Activated T-helper 1 cell treated with anti-CD3 and anti-CD28 coated beads, Interleukin-12 subunit alpha, Interleukin-12 subunit beta, Interleukin-2, Interleukin-4 antibody, amounts not matched to agents 30 ng/mL and 10 ng/mL and 1 ng/mL, durations not matched to agents 14 hours and 24 hours and 36 hours (primary cell): ENCODE measurements at places on chromosomes 16 and 17. TPM values are rescaled to one million over a fixed set of nuclear protein-coding genes. Genes with fewer than 3 reads are reported as not detected.

PSMD11 gene
- 190 and 198 TPM in 2 replicates for total RNA-seq

HYDIN gene
- total RNA-seq: 0.17 TPM in 1 of 2 replicates, not detected in the other

CCL8 gene
- total RNA-seq: not detected in 2 replicates

DNA sequence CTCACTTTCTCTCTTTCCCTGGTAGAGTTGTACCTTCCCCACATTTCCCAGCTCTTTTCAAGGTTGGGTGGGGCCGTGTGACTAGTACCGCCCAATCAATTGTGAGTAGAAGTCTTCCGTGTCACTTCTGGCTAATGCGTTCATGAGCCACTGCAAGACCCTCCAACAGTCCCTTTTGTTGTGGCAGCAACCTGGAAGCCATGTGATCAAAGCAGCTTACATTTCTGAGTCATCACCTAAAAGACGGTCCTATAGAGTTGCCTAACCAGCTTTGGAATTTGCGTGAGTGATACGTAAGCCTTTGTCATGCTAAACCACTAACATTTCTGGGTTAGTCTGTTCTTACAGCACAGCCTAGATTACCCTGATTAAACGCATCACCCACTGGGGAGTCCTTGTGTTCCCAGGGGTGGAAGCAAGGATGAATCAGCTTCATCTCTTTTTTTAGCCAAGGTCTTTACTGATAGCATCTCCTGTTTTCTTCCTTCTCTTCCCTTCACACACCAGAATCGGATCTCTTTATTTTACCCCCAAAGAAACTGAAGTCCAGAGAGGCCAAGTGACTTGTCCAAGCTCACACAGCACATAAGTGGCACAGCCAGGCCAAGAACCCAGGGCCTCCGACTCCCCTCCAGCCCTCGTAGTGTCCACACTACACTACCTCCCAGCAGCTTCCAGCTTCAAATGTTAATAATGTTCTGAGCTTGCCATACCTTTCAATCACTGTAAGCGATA, 366.3 kb upstream of the XYLT1 start:
- DNase-seq: no peak

DNA sequence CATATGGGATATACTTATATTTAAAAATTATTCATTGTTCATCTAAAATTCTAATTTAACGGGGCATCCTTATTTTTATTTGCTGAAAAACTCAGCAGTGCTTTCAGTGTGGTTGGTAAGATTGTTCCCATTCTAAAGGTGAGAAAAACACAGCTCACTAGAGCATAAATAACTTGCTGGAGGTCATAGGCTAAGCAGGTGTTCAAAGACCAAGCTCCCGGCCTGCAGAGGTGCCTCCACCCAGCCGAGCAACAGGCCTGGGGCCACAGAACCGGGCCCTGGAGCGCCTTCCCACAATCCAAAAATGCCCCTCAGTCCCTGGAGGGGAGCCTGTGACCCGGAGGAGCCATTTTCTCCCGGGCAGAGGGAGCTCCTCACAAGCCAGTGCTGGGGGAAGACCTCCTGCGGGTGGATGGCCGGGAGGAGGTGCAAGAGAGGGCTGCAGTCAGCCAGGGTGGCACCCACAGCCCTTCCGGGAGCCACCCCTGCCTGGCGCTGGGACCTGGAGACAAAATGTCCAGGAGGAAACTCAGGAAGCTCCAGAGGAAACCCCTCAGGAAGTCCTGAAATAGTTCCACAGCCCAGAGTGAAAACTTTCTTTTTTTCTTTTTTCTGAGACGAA, 14.7 kb downstream of the ABR start:
- DNase-seq: no peak

GRCh38 chr17:61253937-61254574, 145.6 kb upstream of the TBX2 start:
- DNase-seq: no peak

RAB11FIP4 gene
- 28.7 and 29.8 TPM in 2 replicates for total RNA-seq

DNA sequence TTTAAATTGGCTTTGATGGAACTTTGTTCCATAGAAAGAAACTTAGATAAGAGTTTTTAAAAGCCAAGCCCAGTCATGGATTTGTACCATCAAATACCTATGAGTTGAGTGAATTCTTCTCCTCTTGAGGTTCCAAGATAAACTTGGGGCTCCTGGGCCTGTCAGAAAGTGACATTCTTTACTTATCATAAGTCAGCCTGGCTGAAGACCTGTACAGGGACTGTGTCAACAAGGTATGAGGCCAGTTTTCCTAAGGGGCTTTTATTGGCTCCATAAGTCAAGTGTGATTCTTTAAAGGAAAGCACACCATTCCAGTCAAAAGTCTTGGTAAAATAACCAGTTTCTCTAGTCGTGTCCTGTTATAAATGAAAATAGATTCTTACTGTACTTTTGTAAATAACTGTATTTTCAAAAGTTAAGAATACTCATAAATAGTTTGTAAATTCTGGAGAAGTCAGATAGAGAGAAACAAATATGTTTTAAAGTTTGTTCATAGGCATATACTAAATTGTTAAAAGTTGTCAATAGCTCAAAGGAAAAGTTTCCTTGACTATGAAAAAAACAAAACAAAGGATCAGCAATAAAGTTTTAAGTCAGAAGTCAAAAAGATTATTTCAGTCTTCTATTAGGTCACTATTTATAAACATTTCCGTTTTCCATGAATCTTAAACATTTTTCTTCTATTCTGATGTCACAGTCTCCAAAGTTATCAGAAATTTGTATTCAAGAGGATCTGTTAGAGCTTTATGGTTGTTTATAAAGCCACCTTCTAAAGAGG, 22.5 kb upstream of the MYO1D start:
- no peak for DNase-seq

GLP2R gene
- not detected in 2 replicates for total RNA-seq

DNA sequence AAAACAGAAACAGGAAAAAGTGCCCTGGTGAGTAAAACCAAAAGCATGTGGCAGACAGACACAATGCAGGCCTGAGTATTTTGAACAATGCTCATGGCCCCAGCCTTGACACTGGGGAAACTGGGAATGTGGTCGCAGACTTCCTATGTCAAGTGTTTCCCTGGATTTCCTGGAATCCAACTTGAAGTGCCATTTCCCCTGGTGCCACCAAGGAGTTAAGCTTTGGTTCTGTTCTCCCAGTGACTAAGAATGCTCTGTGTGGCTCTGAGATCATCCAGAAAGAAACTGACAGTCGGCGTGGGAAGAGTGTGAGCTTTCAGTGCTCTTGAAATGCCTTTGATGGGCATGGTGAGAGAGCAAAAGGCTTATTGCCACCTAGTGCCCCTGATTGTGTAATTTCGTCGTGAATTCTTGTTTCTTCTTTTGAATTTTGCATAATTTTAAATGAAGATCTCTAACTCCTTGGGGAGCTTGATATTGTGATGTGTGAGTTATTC, 96.0 kb downstream of the YPEL2 start:
- no peak for DNase-seq

DNA sequence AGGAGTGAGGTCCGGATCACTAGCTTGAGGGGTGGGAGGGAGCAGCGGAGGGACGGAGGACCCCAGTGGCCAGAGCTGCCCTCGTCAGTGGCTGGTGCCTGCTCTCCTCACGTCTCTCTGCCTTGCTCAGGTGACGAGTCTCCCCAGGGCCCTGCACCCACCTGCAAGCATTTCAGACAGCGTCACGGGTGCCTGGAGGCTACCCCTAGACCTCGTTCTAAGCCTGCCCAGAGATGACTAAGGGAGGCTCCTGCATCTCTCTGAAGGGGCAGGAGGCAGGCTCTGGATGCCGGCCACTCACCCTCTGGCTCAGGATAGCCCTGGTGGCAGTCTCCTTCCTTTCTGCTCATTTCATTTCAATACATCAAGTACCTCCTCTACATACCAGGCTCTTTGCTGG, 68.8 kb downstream of the MRC2 start:
- no peak for DNase-seq

DDX52 gene
- 48.7 and 55.0 TPM in 2 replicates for total RNA-seq

- no peak for DNase-seq
These were observed 454.0 kb downstream of the WWOX start for GRCh38 chr16:78553268-78554039.

DNA sequence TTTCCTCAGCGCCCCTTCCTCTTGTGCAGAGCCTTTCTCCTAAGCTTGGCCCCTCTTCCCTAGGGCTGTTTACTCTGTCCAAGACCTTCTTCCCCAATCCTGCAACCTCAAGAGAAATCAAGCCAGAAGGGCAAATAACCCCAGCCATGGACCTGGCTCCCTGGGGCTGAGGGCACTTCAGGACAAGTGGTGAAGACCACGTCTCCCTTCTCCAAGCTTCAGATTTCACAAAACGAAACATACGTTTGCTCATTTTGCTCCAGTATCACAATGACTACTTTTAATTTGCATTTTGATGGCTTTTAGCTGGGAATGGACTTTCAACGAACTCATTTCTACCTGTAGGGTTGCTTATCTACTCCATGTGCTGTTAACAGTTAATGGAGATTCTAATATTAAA, 139.8 kb upstream of the CACNG5 start:
- DNase-seq: no peak

HIGD1B gene
- total RNA-seq: not detected in 2 replicates

GRCh38 chr17:8994319-8994718, 27.0 kb upstream of the NTN1 start:
- DNase-seq: peak; percentile 37

PSMB3 gene
- total RNA-seq: 349 and 366 TPM in 2 replicates

GRCh38 chr16:55821210-55821609, 11.7 kb downstream of the CES1 start:
- no peak for DNase-seq

CACNA1H gene
- 0.12 and 0.18 TPM in 2 replicates for total RNA-seq

COPZ2 gene
- total RNA-seq: 3.4 and 5.8 TPM in 2 replicates

GRCh38 chr17:18247613-18248001, 10.9 kb downstream of the FLII start:
- no peak for DNase-seq

DNA sequence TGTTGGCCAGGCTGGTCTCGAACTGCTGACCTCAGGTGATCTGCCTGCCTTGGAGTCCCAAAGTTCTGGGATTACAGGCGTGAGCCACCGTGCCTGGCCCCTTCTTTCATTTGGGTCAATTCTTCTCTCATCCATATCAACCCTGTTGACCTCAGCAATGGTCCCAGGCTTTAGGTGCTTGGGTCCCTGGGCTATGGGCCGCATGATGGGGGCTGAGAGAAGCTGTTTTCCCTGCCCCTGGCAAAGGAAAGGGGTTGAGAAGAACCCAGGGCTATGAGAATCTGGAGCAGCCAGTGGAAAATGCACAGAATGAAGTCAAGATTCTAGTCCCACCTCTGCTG, 90.2 kb upstream of the TOB1 start:
- no peak for DNase-seq

CLEC18A gene
- total RNA-seq: 0.39 and 0.67 TPM in 2 replicates

- no peak for DNase-seq
These were observed 83.4 kb downstream of the COX10 start for GRCh38 chr17:14152721-14153120.

DNA sequence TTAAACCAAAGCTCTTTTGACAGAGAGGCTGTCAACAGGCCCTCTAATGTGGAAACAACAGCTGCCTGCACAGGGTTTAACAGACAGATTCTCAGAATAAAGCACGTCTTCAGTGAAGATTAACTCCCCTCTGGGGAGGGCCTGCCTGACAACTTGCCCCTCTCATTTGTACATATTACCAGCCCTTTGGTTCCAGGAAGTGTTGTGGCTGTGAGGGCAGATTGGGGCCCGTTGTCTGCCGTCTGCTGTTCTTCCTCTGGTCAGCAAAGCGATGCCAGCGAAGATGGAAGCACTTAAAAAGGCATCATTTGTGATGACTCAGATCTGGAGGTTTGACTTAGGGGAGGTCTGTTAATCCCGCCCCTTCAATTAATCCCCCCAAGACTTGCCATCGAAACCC, 177.0 kb upstream of the IRX6 start:
- DNase-seq: no peak

DNA sequence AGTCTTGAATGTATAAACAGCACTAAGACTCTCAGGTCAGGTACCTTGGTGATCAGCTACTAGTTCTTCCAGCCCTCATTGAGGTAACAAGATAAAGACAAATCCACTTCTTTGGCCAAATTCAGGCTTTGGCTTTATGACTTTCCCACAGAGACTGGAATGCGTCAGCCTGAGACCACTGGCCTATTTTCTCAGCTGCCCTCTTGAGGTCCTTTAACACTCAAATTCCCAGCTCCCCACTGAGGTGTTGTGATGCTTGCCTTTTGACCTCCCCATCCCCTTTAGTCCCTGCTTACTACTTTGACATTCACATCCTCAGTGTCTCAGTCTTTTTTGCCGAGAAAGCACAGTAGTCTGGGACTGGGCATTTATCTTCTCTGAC, 10.6 kb downstream of the TNFAIP1 start:
- DNase-seq: no peak

DNA sequence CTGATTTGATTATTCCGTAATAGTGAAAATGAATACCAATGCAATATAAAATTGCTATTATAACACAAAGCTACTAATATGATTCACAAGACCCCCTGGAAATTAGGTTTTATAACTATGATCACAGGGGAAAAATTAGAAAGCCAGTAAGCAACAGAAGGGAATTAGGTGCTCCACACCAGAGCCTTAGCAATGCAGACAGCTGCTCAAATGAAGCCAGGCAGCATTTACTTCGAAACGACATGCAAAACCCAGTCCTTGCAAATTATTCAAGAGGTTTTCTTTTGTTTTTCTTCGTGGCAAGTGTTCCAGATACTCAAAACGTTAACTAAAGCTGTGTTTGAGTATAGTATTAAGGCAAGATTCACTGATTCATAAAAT, 47.9 kb downstream of the TOX3 start:
- no peak for DNase-seq

MT1E gene
- 135 TPM in 2 replicates for total RNA-seq

DLX3 gene
- not detected in 2 replicates for total RNA-seq

CES3 gene
- 5.6 and 7.3 TPM in 2 replicates for total RNA-seq

- no peak for DNase-seq
These were observed 6.1 kb downstream of the SLC35G3 start for GRCh38 chr17:35188111-35188510.

- peak; percentile 76 for DNase-seq
These were observed 11.7 kb downstream of the ABCC1 start for GRCh38 chr16:15961060-15961511.

DNA sequence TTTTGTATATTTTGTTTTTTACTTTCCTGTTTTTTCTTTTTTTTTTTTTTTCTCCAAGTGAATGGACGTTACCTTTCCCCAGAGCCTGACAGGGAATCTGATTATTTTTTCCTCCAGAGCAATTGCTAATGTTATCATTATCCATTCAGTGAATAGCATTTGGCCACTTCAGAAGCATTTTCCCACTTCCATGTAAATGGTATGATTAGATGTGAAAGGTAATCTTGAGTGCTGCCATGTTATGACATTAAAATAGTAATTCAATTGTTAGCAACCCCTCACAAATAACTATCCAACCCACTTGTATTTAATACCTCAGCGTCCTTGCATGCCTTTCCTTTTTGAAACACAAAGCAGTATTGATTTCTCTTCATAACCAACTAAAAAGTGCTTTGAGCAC, 1243.8 kb downstream of the CDH8 start:
- DNase-seq: no peak

CLDN7 gene
- total RNA-seq: 0.15 and 0.60 TPM in 2 replicates

IRX6 gene
- total RNA-seq: not detected in 2 replicates

MYH11 gene
- not detected in 2 replicates for total RNA-seq

GRCh38 chr17:72775237-72775636, 317.3 kb downstream of the SLC39A11 start:
- DNase-seq: no peak

- DNase-seq: peak; percentile 57
These were observed 2.4 kb upstream of the CISD3 start for GRCh38 chr17:38727736-38728135.

- DNase-seq: no peak
These were observed 23.8 kb upstream of the SLC12A3 start for GRCh38 chr16:56841233-56841632.

GRCh38 chr16:49811644-49812334, 44.1 kb downstream of the ZNF423 start:
- DNase-seq: no peak
